ENCODE measurements at places on chromosomes 5 and 9.
A peak's percentile ranks its signal among the peaks of the same experiment; 100 is the strongest.

- DNase-seq: no peak
Observed at GRCh38 chr5:72557167-72558045, 50.2 kb upstream of the ZNF366 start.

DNA sequence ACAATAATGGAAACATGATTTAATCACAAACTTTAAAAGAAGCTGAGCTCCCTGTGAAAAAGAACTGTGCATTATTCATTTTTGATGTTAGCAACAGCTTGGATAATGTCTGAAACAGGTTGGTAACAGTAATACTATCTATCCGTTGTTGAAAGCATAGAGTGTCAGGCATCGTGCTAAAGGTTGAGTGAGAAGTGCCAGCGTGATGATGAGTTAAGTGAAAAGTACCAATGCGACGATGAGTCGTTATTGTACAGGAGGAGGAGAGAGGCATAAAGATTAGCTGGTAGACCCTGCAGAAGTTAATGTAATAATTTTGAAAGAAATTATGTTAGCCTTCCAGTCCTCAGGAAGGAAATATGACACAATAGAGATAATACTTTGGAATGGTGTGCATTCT is 593.6 kb downstream of the MAT2B start:
- no peak for DNase-seq

GRCh38 chr9:134272302-134273023 is 53.8 kb upstream of the RXRA start:
- no peak for DNase-seq

DNA sequence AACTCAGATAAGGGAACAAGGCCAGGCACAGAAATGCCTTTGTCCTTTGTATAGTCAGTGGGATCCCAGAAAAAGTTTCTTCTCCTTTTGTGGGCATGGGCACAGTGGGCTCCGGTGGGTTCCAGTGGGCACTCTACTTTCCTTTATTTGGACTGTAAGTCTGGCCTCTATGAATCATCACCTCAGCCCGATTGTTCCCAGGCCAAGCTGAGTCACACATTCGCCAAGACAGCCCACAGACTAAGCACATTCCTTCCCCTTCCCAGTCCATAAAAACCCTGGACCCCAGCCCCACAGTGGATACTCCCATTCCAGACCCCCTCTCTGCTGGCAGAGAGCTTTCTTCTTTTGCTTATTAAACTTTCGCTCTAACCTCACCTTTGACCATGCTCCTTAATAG is 165.0 kb downstream of the FBXL17 start:
- no peak for DNase-seq

DNA sequence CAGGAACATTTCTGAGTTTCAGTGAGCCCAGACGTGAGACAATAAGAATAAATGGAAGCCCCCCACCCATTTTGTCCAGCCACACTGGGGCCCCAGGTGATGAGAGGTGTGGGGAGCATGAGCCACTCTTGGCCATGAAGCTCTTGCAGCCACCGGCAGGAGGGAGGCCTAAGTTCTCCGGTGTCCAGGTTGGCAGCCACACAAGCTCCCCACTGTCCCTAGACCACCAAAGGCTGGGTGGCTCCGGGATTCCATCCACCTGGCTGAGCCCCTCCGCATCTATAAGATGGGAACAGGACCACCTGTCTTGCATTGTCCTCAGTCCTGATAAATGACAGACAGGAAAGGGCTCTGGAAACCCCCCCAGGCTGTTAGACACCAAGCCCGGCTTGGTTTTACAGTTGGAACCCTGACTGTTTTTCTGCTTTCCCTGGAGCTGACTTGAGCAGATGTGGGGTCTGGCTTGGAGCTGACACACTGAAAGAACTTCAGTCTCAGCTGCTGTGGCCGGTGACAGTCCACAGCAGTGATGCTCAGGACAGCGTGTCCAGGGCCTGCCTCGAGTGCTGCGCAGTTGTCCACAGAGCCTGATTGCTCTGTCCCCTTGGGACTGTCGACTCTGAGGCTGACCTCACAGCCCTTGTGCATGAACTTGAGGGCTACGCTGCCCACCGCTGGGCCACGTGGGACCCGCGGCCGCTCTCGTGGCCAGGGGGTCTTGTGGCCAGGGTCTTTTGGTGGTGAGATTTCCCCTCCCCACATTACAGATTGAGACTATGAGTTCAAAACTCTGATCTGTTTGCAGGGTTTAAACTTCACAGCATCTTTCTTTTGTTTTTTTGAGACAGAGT is 74.8 kb downstream of the PSMB7 start:
- no peak for DNase-seq

DNA sequence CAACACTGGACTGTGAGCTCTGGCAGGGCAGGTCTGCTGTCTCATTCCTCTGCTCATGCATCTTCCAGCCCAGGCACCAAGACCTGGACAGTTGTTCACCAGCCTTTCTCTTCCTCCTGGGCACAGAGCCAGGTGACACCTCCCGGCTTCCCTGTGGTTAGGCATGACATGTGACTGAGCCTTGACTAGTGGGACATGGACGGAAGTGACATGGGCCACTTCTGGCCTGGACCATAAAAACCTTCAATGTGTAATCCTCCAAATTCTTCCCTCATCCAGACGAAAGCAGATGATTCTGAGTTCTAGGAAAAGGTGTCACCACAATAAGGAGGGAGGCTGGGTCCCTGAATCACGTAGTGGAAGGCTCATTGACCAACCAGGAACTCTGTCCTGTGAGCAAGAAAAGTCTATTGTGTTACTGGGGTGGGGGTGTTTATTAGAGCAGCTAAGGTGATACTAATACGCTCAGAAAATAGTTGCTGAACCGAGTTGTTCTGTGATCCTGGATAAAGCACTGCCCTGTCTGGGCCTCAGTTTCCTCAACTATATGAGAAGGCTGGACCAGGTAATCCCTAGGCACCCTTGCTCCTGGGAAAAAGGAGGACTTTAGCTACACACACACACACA is 26.6 kb upstream of the CRB2 start:
- DNase-seq: no peak

DNA sequence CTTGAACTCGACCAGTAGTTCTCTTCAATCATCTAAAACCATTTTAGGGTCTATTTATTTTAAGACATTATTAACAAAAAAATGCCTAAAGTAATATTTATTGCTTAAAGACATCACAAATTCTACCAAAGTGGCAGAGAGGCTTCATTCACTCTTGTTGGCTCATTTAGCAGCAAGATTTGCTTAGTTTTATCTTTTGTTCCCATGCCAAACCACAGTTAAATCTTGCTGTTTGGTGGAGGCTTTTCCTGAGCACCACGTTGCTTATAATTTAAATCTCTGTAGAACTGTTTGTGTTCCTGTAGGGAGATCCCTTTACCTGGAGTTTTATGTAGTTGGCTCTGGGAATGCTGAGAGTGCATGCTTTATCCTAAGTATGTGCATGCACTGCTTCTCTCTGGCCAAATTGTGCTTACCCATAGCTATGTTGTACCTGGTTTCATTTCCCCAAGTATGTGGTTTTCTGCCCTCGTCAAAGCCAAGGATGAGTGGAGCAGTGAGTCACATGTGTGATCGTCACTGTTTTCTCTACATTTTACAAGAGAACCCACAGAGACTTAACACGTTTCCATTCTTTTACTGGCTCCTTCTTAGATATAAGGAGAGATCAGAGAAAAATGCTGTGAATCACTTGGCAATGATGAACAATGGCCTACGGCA is 42.1 kb upstream of the MAST4 start:
- DNase-seq: no peak

GRCh38 chr5:135426102-135427082 is 20.8 kb downstream of the DCANP1 start:
- DNase-seq: peak; percentile 49

GRCh38 chr5:122471752-122472061 is 159.7 kb downstream of the SNCAIP start:
- no peak for DNase-seq

- DNase-seq: no peak
Observed at GRCh38 chr5:14870337-14871213, 1.0 kb downstream of the ANKH start.

DNA sequence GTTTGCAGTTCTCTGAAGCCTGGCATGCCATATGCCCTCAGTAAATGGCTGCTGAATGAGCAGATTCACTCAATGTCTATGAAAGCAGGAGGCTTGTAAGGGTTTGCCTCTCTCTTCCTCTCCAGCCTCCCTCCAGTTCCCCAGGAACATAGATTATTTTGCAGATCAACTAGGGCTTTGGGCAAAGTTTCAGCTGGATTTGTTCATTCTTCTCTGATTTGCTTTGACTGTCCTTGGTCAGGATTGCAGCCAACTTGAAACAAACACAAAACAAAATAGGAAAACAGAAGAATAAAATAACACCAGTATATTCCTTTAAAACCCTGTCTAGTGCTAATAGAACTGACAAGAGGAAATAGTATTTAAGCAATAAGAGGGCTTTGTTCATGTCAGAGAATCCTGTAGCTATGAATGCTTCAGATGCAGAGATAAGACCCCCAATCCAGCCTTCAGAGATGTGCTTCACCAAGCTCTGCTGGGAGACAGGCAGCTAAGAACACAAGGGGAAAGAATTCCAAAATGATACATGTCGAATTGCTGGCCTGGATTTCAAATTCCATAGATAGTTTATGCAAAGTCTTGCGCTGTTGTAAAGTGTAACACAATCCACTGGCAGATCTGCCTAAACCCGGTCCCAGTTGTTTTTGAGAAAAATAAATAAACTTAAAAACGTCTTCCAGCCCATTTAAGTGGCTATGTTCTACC is 174.3 kb downstream of the PAPPA start:
- DNase-seq: peak; percentile 14

- DNase-seq: no peak
Observed at GRCh38 chr5:111930449-111930848, 173.5 kb upstream of the NREP start.
